ENCODE measurements at places on chromosomes 5 and 9.

- no peaks in the 10 kb centered on the region for H3K4me1 ChIP-seq
- no peak for DNase-seq
- H3K4me3 ChIP-seq: no peak overlapping the region
Observed at GRCh38 chr5:41406936-41407335, 103.5 kb downstream of the PLCXD3 start.

DNA sequence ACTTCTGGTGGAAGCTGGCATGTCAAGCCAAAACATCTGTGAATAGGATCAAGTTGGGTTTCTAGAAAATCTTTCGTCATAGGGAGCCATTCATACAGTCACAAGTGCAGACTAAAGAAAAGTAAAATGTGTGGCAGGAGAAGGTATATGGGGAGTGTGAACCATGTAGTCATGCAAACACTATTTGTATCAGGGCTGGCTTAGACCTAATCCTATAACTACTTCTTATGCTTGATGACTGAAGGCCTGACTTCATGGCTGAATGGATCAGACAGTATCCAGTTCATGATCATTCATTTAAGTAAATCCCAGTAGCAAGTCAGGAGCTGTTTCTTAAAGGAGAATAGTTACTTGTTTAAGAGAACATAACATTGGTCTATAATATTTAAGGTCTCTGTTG, 63.8 kb upstream of the DAPK1 start:
- no peaks in the 10 kb centered on the region for H3K4me1 ChIP-seq
- H3K36me3 ChIP-seq: no peaks in the 10 kb centered on the region
- H3K4me3 ChIP-seq: no peak overlapping the region
- H3K27me3 ChIP-seq: no peaks in the 10 kb centered on the region
- DNase-seq: no peak

- H3K4me3 ChIP-seq: no peak overlapping the region
- no peak for DNase-seq
- no peaks in the 10 kb centered on the region for H3K36me3 ChIP-seq
- no peaks in the 10 kb centered on the region for H3K27me3 ChIP-seq
- no peaks in the 10 kb centered on the region for H3K4me1 ChIP-seq
Observed at GRCh38 chr5:44747396-44747795, 61.4 kb upstream of the MRPS30 start.

GRCh38 chr5:168611165-168611564, 32.0 kb upstream of the PANK3 start:
- H3K4me1 ChIP-seq: no peaks in the 10 kb centered on the region
- H3K27ac ChIP-seq: no peak overlapping the region
- no peak for DNase-seq
- H3K4me3 ChIP-seq: no peak overlapping the region

Data from thoracic aorta (tissue), 2 donors.